H4 (cell line): ENCODE measurements at places on chromosomes 6 and 20.

- DNase-seq, result no peak
These were observed 10.1 kb upstream of the SEC63 start for GRCh38 chr6:107968081-107968480.

- DNase-seq, result no peak
These were observed 20.7 kb upstream of the BPI start for GRCh38 chr20:38283236-38283635.

DNA sequence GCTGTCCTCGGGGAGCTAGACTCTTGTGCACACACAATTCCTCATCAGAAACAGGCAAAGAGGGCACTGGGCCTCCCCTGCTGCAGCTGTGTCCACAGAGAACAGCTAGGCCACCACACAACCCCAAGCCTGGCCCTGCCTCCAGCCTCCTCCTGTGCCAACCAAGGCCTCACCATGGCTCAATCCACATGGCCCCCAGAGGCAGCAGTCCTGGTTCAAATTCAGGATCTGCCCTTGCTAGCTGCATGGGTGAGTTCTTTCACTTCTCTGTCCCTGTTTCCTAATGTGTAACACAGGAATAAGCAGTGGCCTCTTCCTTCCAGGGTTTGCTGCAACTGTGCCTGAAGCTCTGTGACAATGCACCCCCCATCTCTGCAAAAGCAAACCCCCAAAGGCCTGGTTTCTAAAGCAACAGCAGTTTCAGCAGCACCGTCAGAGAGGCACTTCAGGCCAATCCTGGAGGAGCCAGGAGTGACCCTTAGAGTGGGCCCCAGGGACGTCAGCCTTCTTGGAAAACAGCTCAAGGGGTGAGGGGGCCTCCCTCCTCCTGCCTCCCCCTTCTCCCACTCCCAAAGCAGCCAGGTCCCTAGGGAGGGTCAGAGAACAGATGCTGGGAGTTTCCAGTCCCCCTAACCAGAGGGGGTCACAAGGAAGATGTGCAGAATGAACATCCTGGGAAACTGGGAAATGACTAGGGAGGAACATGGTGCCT, 2.2 kb downstream of the ADISSP start:
- DNase-seq, result no peak

DNA sequence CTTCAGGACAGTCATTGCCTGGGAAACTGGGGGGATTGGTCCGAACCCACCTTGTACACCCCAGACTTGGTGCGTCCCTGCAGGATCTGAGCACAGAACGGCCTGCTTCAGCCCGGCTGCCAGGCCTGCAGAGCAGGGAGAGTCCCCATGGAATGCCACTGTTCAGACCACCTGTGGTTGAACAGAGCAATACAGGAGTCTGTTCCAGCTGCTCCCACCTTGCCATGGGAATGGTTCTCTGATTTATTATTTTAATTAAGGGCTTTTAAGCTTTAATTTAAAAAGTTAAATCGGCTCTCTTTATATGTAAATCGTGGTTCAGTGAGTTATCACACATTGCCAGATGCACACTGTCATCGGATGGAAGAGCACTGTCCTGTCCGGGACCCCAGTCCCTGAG, 310.4 kb downstream of the CDH4 start:
- no peak for DNase-seq

- no peak for DNase-seq
These were observed 800 bp downstream of the RWDD2A start for GRCh38 chr6:83193747-83194566.

GRCh38 chr6:112413780-112414179, 66.7 kb downstream of the RFPL4B start:
- no peak for DNase-seq

DNA sequence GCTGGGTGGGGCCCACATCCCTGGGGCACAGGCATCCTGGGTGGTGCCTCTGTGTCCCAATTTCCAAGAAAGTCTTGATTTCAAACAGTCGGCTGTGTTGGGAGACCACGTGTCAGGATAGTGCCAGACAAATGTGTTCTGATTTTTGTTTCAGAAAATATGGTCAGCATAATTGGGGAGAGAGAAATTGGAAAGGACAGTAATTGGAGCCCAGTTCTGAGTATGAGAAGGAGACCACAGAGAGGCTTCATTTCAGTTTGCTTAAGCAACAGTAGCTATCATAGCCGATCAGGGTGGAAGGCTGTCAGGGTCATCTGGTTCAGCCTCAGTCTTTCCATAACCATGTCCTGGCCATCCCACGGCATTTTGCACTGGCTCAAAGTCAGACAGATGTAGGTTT, 220.7 kb downstream of the CDC5L start:
- no peak for DNase-seq

- peak; percentile 88 for DNase-seq
These were observed 12.5 kb downstream of the WDR27 start for GRCh38 chr6:169689287-169689686.

- DNase-seq, result no peak
These were observed 108.7 kb downstream of the FYN start for GRCh38 chr6:111764238-111765175.

DNA sequence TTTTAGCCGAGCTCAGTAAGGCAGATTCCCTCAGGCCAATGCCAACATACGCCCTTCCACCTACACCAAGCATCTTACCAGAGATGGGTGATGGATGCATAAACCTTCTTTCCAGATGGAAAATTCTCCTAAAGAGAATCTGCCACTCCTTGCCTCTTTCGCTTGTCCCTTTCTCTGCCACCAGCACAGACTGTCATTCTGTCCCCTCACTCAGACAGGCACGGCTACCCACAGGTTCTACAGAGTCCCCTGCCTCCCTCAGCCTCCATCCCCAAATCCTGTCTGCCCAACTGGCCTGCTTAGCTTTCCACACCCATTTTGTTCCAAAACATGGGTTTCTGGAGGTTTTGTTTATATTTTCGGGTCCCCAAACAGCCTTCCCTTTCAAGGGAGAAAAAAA, 12.7 kb upstream of the FOXF2 start:
- DNase-seq, result no peak

DNA sequence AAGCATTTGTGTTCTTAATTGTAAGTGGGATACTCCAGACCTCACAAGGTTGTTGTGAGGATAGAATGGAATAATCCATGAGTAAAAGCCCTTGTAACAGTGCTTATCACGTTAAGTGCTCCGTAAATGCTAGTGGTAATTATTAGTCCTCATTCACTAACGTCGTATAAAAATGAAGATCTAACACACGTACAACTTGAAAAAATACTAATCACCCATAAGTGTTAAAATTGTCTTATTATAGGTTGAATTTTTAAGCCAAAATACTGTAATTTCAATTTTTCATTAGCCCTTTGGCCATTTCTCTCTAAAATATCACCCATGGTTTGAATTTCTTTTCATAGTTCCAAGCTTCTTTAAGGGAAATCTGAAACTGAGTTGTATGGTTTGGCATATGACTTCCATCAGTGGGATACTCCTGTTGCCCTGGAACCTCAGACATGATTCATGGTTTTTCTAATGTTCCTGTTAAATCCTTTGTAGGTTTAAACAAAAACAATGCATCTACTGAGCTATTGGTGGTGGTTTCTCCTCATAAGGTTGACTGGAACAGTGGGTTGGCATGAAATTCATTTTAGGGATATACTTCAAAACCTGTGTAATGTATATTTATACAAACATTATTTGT, 19.1 kb downstream of the XRN2 start:
- DNase-seq, result no peak

DNA sequence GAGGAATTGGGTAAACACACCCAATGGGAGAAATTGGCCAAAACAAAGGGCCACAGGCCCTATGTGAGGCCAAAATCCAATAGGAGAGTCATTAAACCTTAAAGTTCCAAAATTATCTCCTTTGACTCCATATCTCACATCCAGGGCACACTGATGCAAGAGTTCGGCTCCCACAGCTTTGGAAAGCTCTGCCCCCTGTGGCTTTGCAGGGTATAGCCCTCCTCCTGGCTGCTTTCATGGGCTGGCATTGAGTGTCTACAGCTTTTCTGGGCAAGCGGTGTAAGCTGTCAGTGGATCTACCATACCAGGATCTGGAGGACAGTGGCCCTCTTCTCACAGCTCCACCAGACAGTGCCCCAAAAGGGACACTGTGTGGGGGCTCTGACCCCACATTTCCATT, 160.5 kb downstream of the ADGRG6 start:
- DNase-seq, result no peak

DNA sequence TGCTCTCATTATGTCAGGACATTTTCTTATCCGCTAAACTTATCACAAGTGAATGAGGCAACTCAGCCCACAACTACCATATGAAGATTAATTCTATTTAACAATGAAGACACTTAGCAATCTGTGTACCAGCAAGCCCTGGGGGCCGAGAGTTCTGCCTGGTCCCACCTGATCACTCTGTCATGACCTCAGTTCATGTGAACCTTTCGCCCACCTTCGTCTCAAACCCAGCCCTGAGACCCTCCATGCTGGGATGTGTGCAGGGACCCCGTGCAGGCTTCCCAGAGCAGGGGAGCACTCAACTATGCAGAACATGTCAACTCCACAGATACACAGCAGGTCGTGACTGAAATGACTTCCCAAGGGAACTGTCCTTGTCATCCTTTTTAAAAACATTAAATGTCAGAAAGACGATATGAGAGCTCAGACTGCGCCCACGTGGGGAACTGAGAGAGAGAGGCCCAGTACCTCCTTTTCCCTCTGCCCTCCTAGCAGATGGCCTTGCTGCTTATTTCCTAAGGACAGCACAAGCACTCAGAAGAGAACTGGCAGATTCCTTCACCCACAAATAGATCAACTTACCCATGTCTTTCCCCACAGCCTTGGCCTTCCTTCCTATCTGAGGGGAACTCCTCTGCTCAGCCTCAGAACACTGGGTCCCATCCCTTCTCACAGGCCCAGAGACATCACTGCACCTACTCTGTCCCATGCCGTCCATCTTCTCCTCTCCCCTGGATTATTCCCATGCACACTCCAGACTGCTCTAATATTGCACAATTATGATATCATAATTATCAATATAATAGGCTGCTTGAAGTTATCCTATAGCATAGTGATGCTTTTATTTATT, 11.5 kb downstream of the ABHD12 start:
- DNase-seq, result no peak

- no peak for DNase-seq
These were observed 297.3 kb downstream of the PHACTR1 start for GRCh38 chr6:13013681-13014503.

DNA sequence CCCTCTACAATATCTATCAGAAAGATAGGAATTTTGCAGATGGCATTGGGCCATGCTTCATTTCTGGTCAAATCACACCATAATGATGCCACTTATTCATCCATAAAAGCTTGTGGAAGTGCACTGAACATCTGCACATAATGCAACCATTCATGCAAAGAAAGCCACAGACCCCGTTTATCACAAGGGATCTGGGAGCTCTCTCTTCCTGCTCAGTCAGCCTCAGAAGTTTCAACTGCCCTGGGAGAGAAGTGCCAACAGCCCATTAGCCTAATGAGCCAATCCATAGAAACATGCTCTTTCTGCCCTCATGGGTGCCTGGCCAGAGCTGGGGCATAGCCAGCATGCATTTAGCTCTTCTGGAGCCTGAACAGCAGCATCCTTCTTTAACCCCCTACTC, 85.8 kb downstream of the SLC35F1 start:
- DNase-seq, result no peak

- DNase-seq, result peak; percentile 10
These were observed 259.3 kb downstream of the TFAP2B start for GRCh38 chr6:51077821-51078518.

DNA sequence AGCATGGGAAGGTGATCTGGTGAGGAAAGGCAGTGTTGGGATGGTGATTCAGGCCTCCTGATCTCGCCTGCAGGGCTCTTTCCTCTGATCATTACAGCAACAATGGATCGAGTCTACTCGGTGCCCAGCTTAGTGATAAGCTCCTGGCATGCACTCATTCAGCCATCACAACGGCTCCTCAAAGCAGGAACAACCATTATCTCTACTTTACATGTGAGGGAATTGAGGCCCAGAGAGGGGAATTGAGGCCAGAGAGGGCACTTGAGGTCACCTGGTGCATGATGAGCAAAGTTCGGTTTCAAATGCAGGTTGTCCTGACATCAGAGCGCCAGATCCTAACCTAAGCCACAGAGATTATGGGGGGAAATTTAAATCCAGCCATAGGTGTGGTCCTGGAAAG, 42.0 kb upstream of the BPIFA2 start:
- DNase-seq, result no peak

DNA sequence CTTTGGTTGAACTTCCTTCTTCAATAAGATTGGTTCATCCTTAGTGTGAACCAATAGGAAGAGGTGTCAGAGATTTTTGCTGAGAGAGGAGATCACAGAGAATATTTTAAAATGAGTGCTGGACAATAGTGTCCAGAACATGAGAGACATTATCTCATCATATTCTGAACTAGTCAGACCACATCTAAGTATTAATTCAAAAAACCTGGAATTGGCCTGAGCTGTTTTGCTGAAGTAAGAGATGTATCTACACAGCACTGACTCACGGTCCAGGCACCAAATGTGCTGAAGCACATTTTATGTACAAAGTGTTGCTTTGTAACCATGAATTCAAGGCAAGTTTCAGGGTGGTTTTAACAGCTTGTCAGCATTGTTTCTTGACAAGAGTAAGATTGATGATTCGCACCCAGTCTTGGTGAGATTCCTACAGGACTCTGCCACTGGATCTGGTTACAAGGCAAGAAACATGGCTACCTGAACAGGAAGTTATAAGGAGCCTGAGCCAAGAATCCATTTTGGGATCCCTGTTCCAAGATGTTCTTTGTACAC, 178.2 kb upstream of the HEY2 start:
- no peak for DNase-seq

DNA sequence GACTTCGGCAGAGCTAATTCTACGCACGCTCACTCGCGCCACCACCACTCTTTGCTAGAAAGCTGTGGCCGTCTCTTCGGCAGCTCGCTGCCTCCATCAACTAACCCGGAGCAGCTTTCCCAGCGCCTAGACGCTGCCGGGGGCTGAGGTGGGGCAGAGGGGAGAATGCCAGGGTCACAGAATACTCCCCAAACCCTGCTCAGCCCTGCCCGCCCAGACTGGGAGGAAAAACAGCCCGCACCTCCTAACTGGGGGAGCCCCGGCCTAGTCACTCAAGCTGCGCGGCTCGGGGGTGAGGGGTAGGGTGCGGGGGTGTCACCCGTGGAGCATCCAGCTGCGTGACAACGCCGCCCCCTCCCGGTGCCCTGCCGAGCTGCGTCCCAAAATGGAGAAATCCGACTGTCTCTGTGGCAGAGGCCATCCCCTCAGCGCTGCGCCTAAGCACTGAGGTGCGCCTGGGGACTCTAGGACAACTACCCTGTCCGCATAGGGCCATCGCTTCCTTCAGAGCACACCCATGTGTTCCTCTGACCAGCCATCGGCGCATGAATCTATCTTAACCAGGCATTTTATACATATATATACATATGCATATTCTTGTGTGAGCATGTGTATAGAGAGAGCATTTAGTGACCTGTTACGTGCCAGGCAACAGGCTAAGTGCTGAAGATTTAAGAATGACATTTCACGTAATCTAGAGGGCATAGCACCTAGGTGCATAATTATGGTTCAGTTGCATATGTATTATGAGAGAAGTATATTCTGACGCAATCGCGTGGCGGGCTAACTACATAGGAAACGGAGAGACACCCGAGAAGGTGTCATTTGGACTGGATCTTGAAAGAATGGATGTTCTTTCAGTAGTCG, 1.5 kb upstream of the TENT5A start:
- peak; percentile 34 for DNase-seq
